NCI-H1092 (cell line): ENCODE measurements at places on chromosomes 2 and 18.
A peak's percentile ranks its signal among the peaks of the same experiment; 100 is the strongest.

GRCh38 chr18:8657873-8658470 lies 47.4 kb upstream of the MTCL1 start:
- peak; percentile 76 for DNase-seq

GRCh38 chr2:134599236-134599635 lies 119.6 kb downstream of the TMEM163 start:
- DNase-seq: no peak

DNA sequence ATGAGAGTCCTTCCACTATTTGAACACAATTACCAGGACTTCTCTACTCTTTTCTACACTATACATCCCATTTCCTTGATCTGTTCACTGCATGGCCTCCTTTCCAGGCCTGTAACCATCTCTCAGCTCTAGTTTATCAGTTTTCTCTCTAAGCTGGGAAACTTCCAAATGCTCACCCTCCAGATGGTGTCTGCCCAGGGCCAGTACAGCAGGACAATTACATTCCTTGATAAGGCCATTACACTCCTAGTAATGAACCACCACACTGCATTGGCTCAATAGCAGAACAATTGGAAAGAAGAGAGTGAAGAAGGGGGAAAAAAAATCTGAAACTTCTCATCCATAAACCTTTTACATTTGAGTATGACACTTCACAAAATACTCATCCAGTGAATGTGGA lies 359.1 kb downstream of the ALK start:
- no peak for DNase-seq

DNA sequence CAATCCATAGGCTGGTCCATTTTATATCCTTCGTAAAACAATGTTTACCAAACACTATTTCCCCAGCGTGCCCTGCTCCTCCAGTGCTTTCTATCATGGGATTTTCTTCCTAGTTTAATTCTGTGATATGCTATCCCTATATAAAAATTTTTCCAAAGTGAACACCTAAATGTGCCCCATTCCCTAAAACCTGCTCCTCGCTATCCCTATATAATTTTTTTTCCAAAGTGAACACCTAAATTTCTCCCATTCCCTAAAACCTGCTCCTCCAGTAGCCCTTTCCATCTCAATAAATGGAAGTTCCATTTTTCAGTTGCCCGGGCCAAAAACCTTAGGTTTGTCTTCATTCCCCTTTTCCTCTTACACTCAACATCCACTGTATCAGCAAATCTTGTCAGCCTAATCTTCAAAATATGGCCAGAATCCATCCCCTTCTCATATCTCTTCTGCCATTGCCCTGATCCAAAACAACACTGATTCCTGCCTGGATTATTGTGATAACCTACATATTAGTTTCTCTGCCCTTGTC lies 26.1 kb downstream of the APOB start:
- no peak for DNase-seq

DNA sequence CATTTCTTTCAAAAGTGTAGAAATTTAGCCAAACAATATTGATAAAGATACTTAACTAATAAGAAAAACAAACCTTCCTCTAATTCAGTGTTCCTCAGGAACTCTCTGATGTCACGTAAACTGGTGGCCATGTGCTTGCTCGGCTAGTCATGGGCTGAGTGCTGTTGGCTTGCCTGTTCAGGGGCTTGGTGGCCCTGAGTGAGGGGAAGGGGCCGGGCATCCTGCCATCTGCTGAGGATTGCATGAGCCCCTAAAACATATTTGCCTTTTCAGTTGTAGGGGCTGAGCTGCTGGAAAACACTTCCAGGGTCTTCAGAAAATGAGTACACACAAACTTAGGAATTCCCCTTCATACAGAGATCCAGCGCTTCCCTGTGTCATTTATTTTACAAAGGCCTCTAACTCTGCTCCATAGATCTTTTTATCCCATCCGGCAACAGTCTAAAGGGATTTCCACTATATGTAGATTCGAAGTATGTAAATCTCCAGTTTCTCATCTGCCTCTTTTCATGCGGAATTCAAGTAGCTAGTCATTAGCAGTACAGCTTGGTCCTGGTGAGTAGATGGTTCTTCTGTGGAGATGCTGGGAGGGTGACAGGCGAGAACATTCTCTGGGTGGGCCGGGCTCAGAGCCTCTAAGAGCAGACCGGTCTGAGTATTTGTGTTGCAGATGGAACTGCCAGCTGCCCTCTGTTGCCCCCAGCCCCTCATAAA lies 20.1 kb upstream of the NFATC1 start:
- DNase-seq: no peak

DNA sequence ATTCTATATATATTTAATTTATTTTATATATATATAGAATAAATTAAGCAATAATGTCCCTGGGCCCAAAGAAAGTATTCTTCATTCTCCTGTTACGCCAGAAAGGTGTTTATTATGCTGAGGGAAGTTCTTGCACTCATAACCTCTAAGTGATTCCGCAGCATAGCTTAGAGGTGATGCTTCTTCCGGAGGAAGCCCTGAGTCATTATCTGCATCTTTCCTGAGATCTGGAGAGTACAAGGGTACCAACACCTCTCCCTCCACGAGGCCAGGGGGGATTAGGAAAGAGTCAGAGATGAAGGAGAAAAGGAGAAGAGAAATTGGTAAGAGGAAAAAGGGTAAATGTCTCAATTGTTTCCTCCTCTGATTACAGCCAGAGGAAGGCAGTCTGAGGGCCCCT lies 43.1 kb upstream of the RTN4 start:
- DNase-seq: no peak
